Spleen (tissue), 13 donors: ENCODE measurements at places on chromosomes 6 and 20. TPM values are rescaled to one million over a fixed set of nuclear protein-coding genes. Genes with fewer than 3 reads are reported as not detected.
A peak's percentile ranks its signal among the peaks of the same experiment; 100 is the strongest.

- no peak for DNase-seq
- H3K4me3 ChIP-seq: no peak overlapping the region
- H3K27me3 ChIP-seq: no peaks in the 10 kb centered on the region
- H3K27ac ChIP-seq: no peak overlapping the region
- H3K4me1 ChIP-seq: no peaks in the 10 kb centered on the region
These were observed 313.0 kb upstream of the CDYL start for GRCh38 chr6:4463236-4463635.

DNA sequence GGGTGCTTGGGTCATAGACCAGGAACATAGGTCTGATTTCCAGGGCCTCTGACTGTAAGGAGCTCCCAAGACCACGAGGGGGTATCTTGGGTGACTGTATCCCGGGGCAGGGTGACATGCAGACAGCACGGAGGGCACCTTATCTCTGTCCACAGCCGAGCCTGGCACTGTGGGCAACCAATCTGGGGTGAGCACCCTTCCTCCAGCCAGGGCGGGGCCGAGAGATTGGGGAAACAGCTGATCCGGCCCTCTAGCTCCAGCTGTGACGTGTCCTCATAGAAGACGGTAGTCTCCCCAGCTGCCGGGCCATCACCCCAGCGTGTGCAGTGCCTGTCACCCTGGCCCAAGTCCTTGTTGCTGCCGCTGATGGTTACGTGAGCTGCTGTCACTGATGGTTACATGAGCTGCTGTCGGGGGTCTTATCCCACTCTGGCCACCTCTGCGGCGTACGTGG is 139.6 kb upstream of the RNF24 start:
- DNase-seq: peak; percentile 81
- H3K27ac ChIP-seq: no peak overlapping the region
- H3K4me3 ChIP-seq: no peak overlapping the region
- no peaks in the 10 kb centered on the region for H3K27me3 ChIP-seq
- no peaks in the 10 kb centered on the region for H3K36me3 ChIP-seq
- peaks cover 30% of the 10 kb centered on the region for H3K4me1 ChIP-seq

- DNase-seq: no peak
- H3K27me3 ChIP-seq: no peaks in the 10 kb centered on the region
- H3K4me1 ChIP-seq: no peaks in the 10 kb centered on the region
- H3K36me3 ChIP-seq: no peaks in the 10 kb centered on the region
- no peak overlapping the region for H3K27ac ChIP-seq
These were observed 221.8 kb upstream of the SOX4 start for GRCh38 chr6:21371676-21372171.

GRCh38 chr6:157909282-157909664 is 72.4 kb upstream of the SYNJ2 start:
- H3K36me3 ChIP-seq: peaks cover 12% of the 10 kb centered on the region
- no peaks in the 10 kb centered on the region for H3K4me1 ChIP-seq
- peak overlapping the region; percentile 62 for H3K27ac ChIP-seq

- no peak overlapping the region for H3K4me3 ChIP-seq
- no peak overlapping the region for H3K27ac ChIP-seq
- H3K4me1 ChIP-seq: peaks cover 9% of the 10 kb centered on the region
- no peak for DNase-seq
These were observed 31.8 kb upstream of the SLC35D3 start for GRCh38 chr6:136890194-136890839.

- no peaks in the 10 kb centered on the region for H3K36me3 ChIP-seq
- DNase-seq: no peak
- H3K4me3 ChIP-seq: no peak overlapping the region
- H3K27ac ChIP-seq: no peak overlapping the region
- H3K27me3 ChIP-seq: peaks cover 6% of the 10 kb centered on the region
These were observed 3.6 kb downstream of the BEND6 start for GRCh38 chr6:56958481-56958880.

DNA sequence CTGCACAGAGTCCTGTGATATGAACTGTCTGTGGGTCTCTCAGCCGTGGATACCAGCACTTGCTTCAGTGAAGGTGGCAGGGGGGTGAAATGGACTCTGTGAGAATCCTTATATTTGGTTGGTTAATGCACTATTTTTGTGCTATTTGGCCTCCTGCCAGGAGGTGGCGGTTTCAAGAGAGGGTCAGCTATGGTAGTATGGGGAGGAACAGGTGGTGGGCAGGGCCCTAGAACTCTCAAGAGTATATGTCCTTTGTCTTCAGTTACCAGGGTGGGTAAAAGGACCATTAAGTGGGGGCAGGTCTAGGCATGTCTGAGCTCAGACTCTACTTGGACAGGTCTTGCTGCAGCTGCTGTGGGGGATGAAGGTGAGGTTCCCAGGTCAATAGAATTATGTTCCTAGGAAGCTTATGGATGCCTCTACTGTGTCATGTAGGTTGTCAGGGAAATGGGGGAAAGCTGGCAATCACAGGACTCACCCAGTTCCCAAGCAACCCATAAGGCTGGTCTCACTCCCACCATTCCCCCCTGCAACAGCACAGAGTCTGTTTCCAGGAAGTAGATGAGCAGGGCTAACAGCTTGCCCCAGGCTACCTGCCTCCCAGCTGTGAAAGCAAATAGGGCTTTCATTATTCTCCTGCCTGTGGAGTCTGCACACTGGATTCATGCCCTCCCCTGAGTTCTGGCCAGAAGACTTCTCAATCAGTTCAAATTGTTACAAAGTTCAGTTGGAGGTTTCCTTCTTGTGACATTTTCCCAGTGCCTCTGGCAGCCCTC is 56.8 kb upstream of the PHIP start:
- no peak overlapping the region for H3K27ac ChIP-seq
- H3K36me3 ChIP-seq: no peaks in the 10 kb centered on the region
- H3K4me1 ChIP-seq: no peaks in the 10 kb centered on the region
- H3K4me3 ChIP-seq: no peak overlapping the region
- H3K27me3 ChIP-seq: no peaks in the 10 kb centered on the region
- DNase-seq: no peak

GRCh38 chr6:106486236-106486635 is 125.7 kb downstream of the CRYBG1 start:
- DNase-seq: no peak
- no peaks in the 10 kb centered on the region for H3K4me1 ChIP-seq
- H3K27me3 ChIP-seq: no peaks in the 10 kb centered on the region
- H3K4me3 ChIP-seq: no peak overlapping the region
- no peaks in the 10 kb centered on the region for H3K36me3 ChIP-seq
- no peak overlapping the region for H3K27ac ChIP-seq

- no peak overlapping the region for H3K27ac ChIP-seq
- no peaks in the 10 kb centered on the region for H3K27me3 ChIP-seq
- no peaks in the 10 kb centered on the region for H3K4me1 ChIP-seq
- H3K4me3 ChIP-seq: no peak overlapping the region
These were observed 186.7 kb downstream of the BMP2 start for GRCh38 chr20:6954219-6954618.

- H3K27ac ChIP-seq: no peak overlapping the region
- H3K27me3 ChIP-seq: no peaks in the 10 kb centered on the region
- DNase-seq: peak; percentile 5
- H3K4me3 ChIP-seq: no peak overlapping the region
- H3K36me3 ChIP-seq: no peaks in the 10 kb centered on the region
These were observed 8.8 kb downstream of the DLGAP4 start for GRCh38 chr20:36314734-36315544.

DNA sequence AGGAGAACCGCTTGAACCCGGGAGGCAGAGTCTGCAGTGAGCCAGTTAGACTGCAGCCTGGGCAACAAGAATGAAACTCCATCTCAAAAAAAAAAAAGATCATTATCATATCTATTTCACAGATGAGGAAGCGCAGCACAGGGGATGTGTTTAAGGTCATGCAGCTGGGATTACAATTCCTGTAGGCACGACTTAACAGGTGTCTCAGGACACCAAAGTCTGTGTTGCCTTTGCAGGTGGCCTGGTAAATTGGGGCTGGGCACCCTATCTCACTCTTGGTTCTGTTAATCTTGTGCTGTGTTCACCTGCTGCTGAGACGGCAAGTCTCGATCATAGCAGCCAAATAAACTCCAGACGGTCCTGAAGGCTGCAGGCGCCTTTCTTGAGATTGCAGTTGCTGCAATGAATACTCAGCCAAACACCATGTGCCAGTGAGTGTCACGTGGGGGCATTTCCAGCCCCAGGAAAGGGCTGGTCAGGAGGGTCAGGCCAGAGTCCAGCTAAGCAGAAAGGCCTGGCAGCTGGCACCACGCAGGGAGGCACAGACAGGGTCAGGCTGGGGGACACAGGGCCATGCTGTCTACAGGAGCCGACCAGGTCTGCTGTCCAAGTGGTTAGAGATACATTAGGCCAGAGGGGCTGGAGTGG is 55.8 kb downstream of the FGD2 start:
- H3K27ac ChIP-seq: peak overlapping the region; percentile 32
- H3K27me3 ChIP-seq: no peaks in the 10 kb centered on the region
- peak; percentile 71 for DNase-seq
- peaks cover 16% of the 10 kb centered on the region for H3K4me1 ChIP-seq

- H3K27ac ChIP-seq: no peak overlapping the region
- H3K4me3 ChIP-seq: no peak overlapping the region
- DNase-seq: no peak
- no peaks in the 10 kb centered on the region for H3K36me3 ChIP-seq
- no peaks in the 10 kb centered on the region for H3K4me1 ChIP-seq
These were observed 146.9 kb downstream of the FOXC1 start for GRCh38 chr6:1756472-1757129.

DNA sequence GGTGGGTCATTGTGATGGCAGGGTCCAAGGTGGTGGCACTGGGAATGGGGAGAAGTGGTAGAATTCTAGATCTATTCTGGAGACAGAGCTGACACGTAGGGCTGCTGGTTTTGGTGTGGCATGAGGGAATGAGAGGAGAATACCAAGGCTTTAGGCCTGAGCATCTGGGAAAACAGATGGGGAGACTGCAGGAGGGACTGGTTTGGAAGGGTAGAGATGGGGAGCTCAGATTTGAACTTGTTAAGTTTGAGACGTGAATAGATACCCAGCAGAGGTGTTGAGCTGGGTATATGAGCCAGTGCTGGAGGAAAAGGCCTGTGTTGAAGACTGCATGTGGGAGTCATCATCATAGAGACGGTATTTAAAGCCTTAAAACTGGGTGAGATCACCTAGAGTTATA is 17.5 kb downstream of the TRMT6 start:
- H3K27me3 ChIP-seq: no peaks in the 10 kb centered on the region
- H3K36me3 ChIP-seq: peaks cover 3% of the 10 kb centered on the region
- DNase-seq: no peak
- H3K27ac ChIP-seq: no peak overlapping the region

DNA sequence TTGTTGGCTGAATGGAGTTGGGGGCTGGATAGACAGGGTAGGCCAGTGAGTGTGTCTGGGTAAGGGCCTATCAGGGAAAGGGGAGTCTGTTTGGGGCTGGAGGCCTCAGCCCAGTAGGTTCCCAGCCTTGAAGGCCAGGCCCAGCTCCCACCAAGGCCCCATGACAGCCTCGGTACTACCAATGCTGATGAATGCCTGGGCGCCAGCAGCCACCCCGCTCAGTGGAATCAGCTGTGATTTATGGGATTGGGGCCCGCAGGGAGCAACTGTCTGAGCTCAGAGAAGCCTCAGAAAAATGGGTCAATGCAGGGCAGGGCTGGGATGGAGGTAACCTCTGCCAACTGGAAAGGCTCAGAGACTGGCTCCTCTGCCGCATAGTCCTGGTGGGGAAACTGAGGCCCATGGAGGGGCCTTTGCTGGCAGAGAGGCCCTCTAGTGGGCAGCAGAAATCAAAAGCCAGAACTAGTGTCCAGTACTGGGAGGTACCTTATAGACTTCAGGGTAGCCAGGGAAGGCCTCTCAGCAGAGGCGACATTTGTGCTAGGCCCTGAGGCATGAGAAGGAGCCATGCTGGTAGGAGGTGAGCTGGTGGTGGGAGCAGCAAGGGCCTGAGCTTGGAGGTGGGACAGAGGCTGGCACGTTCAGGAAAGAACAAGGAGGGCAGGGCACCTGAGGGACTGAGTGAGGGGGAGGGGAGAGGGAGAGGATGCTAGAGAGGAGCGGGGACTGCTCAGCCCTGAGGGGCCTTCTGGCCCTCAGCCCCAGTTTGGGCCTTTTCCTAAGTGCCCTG is 36.4 kb downstream of the DLGAP4 start:
- no peak overlapping the region for H3K4me3 ChIP-seq
- H3K27ac ChIP-seq: no peak overlapping the region
- no peaks in the 10 kb centered on the region for H3K27me3 ChIP-seq
- DNase-seq: peak; percentile 25

GRCh38 chr20:10171864-10172751 is 46.5 kb upstream of the SNAP25 start:
- peaks cover 8% of the 10 kb centered on the region for H3K27me3 ChIP-seq
- no peaks in the 10 kb centered on the region for H3K36me3 ChIP-seq
- no peaks in the 10 kb centered on the region for H3K4me1 ChIP-seq

DNA sequence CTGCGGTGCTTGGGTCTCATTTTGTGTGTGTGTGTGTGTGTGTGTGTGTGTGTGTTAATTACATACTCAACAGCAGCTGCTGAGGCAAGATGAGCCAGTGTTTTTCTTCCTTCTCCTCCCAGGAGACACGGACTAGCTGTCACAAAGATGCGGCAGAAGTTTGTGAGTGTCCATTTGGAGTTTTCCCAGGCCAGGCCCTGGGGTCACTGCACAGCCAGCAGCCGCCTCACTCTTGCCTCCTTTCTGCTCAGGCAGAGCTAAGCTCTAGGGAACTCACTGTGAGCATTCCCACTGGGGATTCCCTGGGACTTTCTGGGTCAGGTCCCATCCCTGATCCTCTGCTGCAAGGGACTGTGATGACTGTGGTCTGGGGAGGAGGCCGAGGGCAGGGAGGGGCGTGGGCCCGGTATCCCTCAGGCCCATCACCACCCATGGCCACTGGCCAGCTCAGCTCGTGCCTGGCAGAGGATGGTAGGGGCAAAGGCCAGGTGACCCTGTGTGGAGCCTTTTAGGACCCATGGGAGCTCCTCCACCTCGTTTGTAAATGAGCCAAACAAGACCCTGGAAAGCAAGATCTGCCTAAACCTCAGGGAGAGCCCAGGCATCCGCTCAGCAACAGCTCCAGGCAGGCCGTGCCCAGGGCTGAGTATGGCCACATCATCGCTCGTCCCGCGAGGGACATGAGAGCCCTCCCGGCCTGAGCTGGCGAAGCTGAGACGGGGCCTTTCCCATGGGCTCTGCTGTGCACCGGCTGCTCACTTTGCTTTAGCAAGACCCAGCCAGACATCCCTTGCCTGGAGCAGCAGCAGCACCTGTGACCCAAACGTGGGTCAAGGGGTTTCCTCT is 102.0 kb downstream of the PSMB1 start:
- no peaks in the 10 kb centered on the region for H3K27me3 ChIP-seq
- H3K36me3 ChIP-seq: no peaks in the 10 kb centered on the region
- H3K4me3 ChIP-seq: no peak overlapping the region
- no peaks in the 10 kb centered on the region for H3K4me1 ChIP-seq

- no peaks in the 10 kb centered on the region for H3K4me1 ChIP-seq
- H3K36me3 ChIP-seq: no peaks in the 10 kb centered on the region
- no peak for DNase-seq
- no peak overlapping the region for H3K27ac ChIP-seq
- peaks cover 22% of the 10 kb centered on the region for H3K27me3 ChIP-seq
These were observed 91.0 kb downstream of the EYA2 start for GRCh38 chr20:46985671-46986070.

TRIM31 gene
- not detected for total RNA-seq

LPA gene
- not detected for total RNA-seq

ZSCAN31 gene
- total RNA-seq: 4.2 TPM

BPI gene
- 3.5 TPM for total RNA-seq

COL12A1 gene
- total RNA-seq: 20.6 TPM

RNF182 gene
- total RNA-seq: not detected

TMC2 gene
- 0.32 TPM for total RNA-seq

SIRPB1 gene
- 61.1 TPM for total RNA-seq

IFT52 gene
- total RNA-seq: 25.2 TPM

SNRNP48 gene
- 23.8 TPM for total RNA-seq

ZNF311 gene
- total RNA-seq: 0.85 TPM

CST4 gene
- not detected for total RNA-seq

EDN1 gene
- 5.5 TPM for total RNA-seq

SLC22A1 gene
- 5.8 TPM for total RNA-seq

ME1 gene
- 19.4 TPM for total RNA-seq

PAK5 gene
- total RNA-seq: not detected
